ENCODE measurements at places on chromosomes 2 and 18. TPM values are rescaled to one million over a fixed set of nuclear protein-coding genes. Genes with fewer than 3 reads are reported as not detected.
A peak's percentile ranks its signal among the peaks of the same experiment; 100 is the strongest.

GRCh38 chr2:200319548-200320337, 13.2 kb downstream of the SPATS2L start:
- no peak for DNase-seq

DNA sequence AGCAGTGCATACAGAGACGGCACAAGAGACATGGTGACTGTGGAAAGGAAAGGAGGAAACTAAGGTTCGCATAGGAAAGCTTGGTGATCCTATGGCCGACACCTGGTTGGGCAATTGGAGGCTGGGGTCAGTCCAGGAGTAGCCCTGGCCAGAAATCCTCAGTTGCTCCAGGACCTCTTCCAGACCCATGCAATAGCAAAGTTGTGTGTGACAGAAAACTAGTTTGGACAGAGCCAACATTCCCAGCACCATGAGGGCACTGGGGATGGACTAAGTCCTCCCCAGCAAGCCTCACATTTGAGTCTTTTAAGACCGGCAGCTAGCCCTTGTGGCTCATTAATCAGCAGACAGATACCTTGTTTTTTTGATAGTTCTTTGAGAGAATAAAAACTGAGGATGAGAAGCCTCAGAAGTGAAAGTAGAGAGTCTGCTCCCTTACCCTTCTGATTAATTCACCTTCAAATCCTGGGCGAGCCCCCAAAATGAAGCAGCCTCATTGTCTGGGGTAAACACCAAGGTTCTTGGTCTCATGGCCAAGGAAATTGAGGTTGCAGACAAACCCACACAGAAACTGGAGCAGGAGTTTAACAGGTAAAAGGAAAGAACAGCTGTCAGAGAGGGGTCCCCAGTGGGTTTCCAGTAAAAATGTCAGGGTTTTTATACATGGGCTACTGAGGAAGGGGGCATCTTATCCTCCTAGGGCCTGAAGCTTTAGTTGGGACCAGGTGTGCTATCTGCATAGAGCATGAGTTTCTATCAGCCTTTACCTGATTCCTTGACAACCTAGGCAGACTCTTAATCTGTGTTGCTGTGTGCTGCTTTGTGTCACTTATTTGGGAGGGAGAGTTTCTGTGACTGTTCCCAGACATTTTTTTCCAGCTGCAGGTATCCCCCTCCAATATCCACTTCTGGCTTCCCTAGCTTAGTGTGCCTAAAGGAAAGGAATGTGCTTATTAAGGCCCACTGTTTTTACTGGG, 39.1 kb downstream of the STK17B start:
- DNase-seq: peak; percentile 4

DNA sequence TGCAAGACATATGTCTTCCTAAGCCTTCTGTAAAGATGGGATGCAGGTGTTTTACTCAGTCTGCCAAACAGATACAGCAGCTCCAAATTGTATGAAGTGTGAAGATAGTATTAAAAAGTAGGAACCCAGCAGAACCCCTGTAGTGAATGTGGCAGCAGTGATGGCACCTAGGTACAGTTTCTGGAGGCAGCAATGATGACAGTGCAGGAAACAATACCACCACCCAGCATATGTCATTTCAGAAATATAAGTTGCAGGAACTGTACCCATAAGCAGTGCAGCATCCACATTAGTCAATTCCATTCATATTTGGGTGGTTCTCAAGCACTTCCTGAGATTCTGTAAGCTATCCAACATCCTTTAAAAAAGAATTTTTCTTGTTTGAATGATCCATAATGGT, 46.7 kb upstream of the ATP5MC3 start:
- DNase-seq: no peak

GRCh38 chr2:240994171-240994896, 4.1 kb upstream of the SNED1 start:
- no peak for DNase-seq

REEP1 gene
- polyA plus RNA-seq: not detected

DNA sequence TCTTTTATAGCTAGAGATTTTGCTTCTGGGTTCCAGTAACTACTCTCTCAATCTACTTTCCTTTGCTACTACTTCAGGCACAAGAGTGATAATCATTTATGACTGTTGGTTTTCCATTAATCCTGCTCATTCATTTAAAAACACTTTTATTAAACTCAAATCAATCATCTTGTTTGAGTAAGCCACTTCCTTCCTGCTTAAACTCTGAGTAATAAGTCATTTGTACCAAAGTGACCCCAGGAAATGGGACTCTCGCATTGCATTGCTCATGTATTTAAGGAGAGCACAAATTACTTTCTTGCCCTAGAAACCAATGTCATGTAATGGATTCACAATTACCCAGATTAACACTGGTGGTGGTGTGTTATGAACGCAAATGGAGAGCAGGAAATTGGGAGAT, 270.7 kb upstream of the HNMT start:
- no peak for DNase-seq

ASTL gene
- not detected for polyA plus RNA-seq

GRCh38 chr2:42843131-42843530, 50.7 kb upstream of the HAAO start:
- no peak for DNase-seq

DNA sequence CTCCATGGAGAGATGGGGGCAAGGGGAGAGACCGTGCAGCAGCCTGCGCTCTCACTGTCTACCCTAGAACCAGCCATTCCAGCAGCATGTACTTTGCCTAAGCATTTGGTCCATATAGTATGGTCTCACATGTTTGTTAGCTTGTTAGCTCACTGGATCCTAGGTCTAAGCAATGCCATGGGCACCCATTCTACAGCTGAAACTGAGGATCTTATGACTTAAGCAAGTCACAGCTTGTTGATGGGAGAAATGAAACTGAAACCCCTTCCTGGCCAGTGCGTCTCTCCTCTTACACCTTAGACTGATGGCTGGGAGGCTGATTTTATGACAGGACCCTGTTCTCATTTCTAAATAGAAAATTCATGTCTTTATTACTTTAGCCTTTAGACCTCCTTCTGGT, 90.1 kb downstream of the EPAS1 start:
- DNase-seq: peak; percentile 18

ACTG2 gene
- not detected for polyA plus RNA-seq

DNA sequence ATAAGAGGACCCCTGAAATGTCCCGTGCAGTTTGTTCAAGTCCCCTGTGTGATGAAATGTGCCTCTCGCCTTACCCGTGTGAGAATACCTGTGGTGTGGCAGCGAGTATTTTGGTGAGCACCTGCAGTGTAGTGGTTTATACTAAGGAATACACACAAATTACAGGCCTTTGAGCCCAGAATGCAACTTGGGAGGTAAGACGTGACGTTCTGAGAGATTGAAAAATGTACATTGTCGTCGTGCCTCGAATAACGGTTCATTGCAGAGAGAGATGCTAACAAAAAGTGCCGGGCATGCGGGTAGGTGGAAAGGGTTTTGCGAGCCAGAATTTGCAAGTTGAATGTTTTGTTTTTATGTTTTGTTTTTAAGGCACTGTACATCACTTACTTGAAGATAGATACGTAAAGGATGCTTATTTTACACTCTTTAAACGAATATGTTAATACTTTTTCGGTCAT, 867 bp downstream of the RBBP8 start:
- no peak for DNase-seq

PLGLB1 gene
- polyA plus RNA-seq: 5.4 TPM

WDR12 gene
- 14.6 TPM for polyA plus RNA-seq

DNA sequence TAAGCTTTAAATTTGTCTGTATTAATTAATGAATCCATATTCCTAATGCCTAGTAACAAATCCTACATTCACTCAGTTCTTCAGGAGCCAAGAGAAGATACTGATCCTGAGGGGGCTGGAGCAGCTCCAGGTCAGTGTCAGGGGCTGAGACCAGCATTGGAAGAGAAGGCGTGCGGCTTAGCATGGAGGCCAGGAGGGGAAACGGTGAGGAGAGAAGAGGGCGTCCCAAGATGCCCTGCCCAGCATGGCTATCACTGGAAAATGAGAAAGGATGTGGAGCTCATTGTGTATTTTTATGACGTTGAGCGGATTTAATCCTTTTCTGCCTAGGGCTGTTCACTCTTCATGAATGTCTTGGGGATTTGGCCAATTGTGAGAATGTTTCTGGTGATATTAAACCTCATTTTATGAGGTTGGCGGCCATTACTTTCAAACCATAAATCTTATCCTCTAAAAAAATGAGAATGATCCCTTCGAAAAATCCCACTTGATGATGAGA, 131.7 kb downstream of the KCTD1 start:
- DNase-seq: no peak

DNA sequence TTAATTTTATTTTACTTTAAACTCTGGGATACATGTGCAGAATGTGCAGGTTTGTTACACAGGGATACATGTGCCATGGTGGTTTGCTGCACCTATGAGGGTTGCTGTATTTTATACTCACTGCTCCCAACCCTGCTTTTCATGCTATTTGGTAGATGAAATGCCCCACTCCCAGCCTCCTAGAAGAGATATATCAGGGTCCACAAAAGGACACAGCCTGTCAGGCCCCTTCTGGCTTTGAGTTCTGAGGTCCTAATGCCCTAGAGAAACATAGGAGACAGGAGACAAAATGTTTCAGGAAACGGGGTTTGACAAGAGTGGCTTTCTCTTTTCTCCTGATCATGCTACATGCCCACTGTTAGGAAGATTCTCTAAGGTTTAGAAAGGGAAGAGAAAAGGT, 27.1 kb upstream of the SOX11 start:
- no peak for DNase-seq

DNA sequence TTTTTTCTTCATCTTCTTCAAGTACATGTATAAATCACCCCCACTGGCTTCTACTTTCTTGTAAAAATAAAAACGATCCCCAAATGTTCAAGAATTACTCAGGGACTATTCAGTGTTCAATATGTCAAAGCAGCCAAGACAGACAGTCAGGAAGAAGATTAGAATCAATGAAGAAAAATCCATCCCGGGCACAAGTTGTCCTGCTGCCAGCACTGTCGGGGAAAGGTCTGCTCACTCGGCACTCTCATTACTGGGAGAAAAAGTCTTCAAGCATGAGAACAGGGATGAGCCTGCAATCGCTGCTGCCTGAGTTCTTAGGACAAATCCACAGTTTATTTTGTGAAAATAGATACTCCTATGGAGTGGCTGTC, 482.8 kb upstream of the KLHL29 start:
- DNase-seq: no peak

GRCh38 chr2:1484131-1484884, 71.0 kb downstream of the TPO start:
- no peak for DNase-seq

- no peak for DNase-seq
These were observed 223.0 kb downstream of the NBAS start for GRCh38 chr2:15337996-15338666.

ALLC gene
- not detected for polyA plus RNA-seq

DNA sequence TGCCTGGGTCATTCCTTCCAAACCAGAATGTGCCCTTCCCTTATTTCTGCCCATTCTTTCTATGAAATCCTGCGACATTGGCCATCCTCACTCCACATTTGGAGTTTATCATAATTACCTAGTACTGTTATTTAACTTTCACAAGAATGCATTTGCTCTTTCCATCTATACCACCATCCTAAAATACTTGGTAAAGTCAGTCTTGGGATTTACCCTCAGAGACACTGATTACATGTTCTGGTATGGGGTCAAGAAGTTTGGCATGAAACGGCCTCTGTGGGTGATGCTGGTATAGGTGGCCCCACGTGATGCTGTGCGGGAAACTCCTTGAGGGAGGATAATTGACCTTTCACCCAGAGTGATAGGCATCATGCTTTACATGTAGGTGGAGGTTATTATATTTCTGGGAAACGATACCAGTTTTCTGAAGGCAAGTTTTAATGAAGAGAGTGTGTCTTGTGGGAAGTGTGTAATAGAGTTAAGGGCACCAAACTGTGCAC, 123.5 kb downstream of the FMNL2 start:
- DNase-seq: no peak

- no peak for DNase-seq
These were observed 39.1 kb downstream of the SP100 start for GRCh38 chr2:230455005-230455684.

Data from CD14-positive monocyte (primary cell).